Esophagus muscularis mucosa (tissue), 4 donors: ENCODE measurements at places on chromosomes 16 and 17. TPM values are rescaled to one million over a fixed set of nuclear protein-coding genes. Genes with fewer than 3 reads are reported as not detected.

MAP2K6 gene
- total RNA-seq = 3.1 TPM

GRCh38 chr16:57594531-57595031, 33.8 kb upstream of the ADGRG1 start:
- no peak for DNase-seq
- H3K27me3 ChIP-seq = peaks cover 28% of the 10 kb centered on the region
- H3K27ac ChIP-seq = no peak overlapping the region
- no peaks in the 10 kb centered on the region for H3K36me3 ChIP-seq
- H3K4me1 ChIP-seq = peaks cover 10% of the 10 kb centered on the region

CA5A gene
- not detected for total RNA-seq

DNA sequence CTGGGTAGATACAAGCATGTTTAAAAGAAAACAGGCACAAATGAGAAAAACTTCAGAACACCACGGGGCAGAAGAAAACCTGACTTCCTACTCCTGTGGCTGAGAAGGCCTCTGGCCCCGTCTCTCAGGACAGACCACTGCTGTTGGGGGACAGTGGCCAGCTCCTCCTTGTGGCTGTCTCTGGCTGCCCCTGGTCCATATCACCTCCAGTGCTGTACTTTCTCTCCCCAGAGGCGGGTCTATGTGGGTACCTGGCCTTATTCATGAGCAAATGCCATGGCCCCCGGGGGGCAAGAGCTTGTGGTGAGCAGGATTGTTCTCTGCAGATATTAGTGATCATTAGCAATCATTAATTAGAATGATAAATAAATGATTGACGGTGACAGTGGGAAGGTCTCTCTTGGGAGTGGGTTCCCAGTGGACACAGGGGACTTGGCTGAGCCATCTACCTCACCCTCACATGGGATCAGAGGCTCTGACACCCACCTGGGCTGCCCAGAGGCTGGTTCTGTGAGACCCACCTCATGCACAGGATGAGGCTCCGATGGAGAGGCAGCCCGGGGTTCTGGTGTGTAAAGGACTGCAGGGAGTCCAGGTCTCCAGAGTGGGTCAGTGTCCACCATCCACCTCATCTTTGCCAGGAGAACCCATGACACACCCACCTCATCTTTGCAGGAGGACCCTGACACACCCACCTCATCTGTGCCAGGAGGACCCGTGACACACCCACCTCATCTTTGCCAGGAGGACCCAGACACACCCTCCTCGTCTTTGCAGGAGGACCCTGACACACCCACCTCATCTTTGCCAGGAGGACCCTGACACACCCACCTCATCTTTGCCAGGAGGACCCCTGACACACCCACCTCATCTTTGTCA, 30.6 kb upstream of the CBFA2T3 start:
- H3K4me1 ChIP-seq = peaks cover 10% of the 10 kb centered on the region
- no peak overlapping the region for H3K4me3 ChIP-seq

DNA sequence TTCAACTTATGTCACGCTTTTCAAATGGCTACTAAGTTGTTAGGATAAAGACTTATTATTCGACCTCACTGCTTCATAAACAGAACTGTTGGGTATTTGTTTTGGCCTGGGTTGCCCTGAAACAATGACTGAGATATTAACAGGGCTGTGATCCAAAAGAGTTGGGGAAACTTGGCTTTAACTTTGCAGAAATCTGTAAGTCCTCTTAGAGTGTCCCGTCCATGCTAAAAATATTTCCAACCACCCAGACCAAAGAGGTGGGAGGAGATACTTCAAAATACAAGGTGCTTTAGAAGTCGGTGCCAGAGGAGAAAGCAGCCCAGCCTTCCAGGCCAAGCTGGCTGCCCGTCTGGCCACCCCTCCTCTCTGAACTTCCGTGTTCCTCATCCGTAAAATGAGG, 16.1 kb upstream of the SPATA32 start:
- H3K27ac ChIP-seq = peak overlapping the region; percentile 79
- H3K4me1 ChIP-seq = peaks cover 39% of the 10 kb centered on the region
- H3K27me3 ChIP-seq = no peaks in the 10 kb centered on the region
- DNase-seq = no peak
- H3K36me3 ChIP-seq = peaks cover 29% of the 10 kb centered on the region

GRCh38 chr16:74224828-74225612, 71.6 kb upstream of the PSMD7 start:
- H3K27ac ChIP-seq = no peak overlapping the region
- H3K36me3 ChIP-seq = no peaks in the 10 kb centered on the region
- peak; percentile 26 for DNase-seq
- H3K4me3 ChIP-seq = no peak overlapping the region
- H3K27me3 ChIP-seq = no peaks in the 10 kb centered on the region

HCRT gene
- total RNA-seq = not detected

- no peak overlapping the region for H3K27ac ChIP-seq
- DNase-seq = no peak
- H3K36me3 ChIP-seq = no peaks in the 10 kb centered on the region
- H3K27me3 ChIP-seq = no peaks in the 10 kb centered on the region
- H3K4me1 ChIP-seq = peaks cover 6% of the 10 kb centered on the region
Measured at GRCh38 chr16:27446721-27447120, 44.7 kb downstream of the IL21R start.

ZPBP2 gene
- not detected for total RNA-seq

- H3K36me3 ChIP-seq = peaks cover 29% of the 10 kb centered on the region
- H3K27me3 ChIP-seq = no peaks in the 10 kb centered on the region
- H3K27ac ChIP-seq = peak overlapping the region; percentile 83
- peak overlapping the region; percentile 26 for H3K4me3 ChIP-seq
- peaks cover 70% of the 10 kb centered on the region for H3K4me1 ChIP-seq
Measured at GRCh38 chr17:38742411-38743308, 5.5 kb downstream of the PCGF2 start.

ITGAE gene
- total RNA-seq = 23.5 TPM

GRCh38 chr17:44905006-44906000, 6.1 kb upstream of the EFTUD2 start:
- H3K4me1 ChIP-seq = peaks cover 13% of the 10 kb centered on the region
- DNase-seq = no peak
- no peaks in the 10 kb centered on the region for H3K36me3 ChIP-seq
- H3K27me3 ChIP-seq = peaks cover 4% of the 10 kb centered on the region
- H3K27ac ChIP-seq = no peak overlapping the region
- no peak overlapping the region for H3K4me3 ChIP-seq

DNA sequence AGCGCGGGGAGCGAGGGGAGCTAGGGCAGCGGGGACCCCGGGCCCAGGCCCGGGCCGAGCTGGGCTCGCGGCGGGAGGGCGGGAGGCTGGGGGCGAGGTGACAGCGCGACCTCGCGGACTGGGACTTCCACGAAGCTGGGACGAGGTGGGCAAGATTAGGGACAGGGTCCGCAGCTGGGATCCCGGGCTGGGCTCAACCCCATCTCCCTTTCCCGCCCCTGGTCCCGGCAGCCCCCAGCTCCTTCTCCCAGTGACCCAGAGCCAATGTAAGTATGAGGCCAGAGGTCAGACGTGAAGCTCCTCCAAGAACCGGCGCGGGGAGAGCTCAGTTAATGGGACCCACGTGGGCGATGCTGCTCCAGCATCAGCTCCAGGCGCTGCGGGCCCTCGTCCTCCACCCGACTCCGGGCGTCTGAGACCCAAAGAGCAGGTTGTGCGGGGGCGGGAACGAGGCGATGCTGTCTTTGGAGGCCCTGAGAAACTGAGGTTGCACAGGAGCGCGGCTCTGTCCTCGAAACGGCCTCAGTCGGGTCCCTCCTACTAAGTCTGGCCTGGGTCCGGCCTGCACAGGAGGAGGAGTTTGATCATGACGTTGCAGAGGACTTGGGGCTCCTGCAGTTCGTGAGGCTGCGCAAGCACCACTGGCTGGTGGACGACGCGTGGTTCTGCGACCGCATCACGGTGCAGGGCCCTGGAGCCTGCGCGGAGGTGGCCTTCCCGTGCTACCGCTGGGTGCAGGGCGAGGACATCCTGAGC, 585 bp downstream of the ALOX12 start:
- H3K4me3 ChIP-seq = peak overlapping the region; percentile 55
- peaks cover 31% of the 10 kb centered on the region for H3K36me3 ChIP-seq
- DNase-seq = no peak
- H3K27ac ChIP-seq = no peak overlapping the region
- H3K4me1 ChIP-seq = peaks cover 18% of the 10 kb centered on the region

IGSF6 gene
- 0.69 TPM for total RNA-seq

- peaks cover 31% of the 10 kb centered on the region for H3K36me3 ChIP-seq
- H3K4me3 ChIP-seq = no peak overlapping the region
- no peak for DNase-seq
- no peak overlapping the region for H3K27ac ChIP-seq
- H3K27me3 ChIP-seq = no peaks in the 10 kb centered on the region
- H3K4me1 ChIP-seq = peaks cover 38% of the 10 kb centered on the region
Measured at GRCh38 chr17:82490512-82491195, 28.9 kb upstream of the FOXK2 start.

GRCh38 chr17:79970576-79971068, 65.0 kb downstream of the TBC1D16 start:
- DNase-seq = no peak
- no peaks in the 10 kb centered on the region for H3K27me3 ChIP-seq
- H3K36me3 ChIP-seq = peaks cover 18% of the 10 kb centered on the region
- H3K4me3 ChIP-seq = no peak overlapping the region
- no peak overlapping the region for H3K27ac ChIP-seq

GRCh38 chr16:79363035-79363434, 237.5 kb downstream of the MAF start:
- no peak for DNase-seq
- no peaks in the 10 kb centered on the region for H3K27me3 ChIP-seq
- no peaks in the 10 kb centered on the region for H3K36me3 ChIP-seq
- H3K4me1 ChIP-seq = no peaks in the 10 kb centered on the region
- no peak overlapping the region for H3K27ac ChIP-seq

KRTAP4-5 gene
- total RNA-seq = not detected

C16orf92 gene
- total RNA-seq = not detected

GRCh38 chr17:27423651-27424050, 32.6 kb upstream of the KSR1 start:
- no peak overlapping the region for H3K27ac ChIP-seq
- no peaks in the 10 kb centered on the region for H3K4me1 ChIP-seq
- no peaks in the 10 kb centered on the region for H3K27me3 ChIP-seq
- DNase-seq = no peak
- no peak overlapping the region for H3K4me3 ChIP-seq
- no peaks in the 10 kb centered on the region for H3K36me3 ChIP-seq
